ENCODE measurements at places on chromosomes 1 and 21.

DNA sequence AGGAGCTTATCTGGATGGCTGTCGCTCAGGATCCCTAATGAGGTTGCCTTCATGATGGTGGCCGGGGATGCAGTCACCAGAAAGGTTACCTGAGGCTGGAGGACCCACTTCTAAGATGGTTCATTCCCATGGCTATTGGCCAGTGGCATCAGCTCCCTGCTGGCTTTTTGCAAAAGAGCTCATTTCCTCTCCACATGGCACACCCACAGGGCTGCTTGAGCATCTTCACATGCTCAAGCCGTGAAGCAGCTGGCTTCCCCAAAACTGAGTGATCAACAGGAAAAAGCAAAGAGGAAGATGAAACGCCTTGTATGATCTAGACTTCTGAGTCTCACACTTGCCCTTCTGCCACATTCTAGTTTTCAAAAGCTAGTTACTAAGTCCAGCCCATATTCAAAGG, 124.6 kb upstream of the CXADR start:
- DNase-seq, result no peak

DNA sequence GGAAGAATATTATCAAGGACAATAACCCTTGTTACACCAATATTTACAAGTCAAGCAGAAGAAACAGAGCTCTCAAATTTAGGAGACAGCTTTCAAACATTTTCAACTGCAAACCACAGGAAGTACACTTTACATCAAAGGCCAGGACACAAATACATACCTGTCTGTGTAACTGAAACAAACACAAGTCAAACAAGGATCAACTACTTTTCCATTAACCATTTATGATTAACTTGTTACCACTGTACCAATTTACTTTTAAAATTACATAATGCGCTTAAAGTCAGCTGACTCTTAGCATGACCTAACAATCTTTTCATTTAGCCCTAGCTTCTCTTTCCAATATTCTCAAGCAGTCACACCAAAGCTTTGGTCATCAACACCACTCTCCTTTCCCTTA, 43.5 kb downstream of the TRIM33 start:
- no peak for DNase-seq

- DNase-seq, result no peak
Measured at GRCh38 chr21:28375708-28376385, 616.8 kb downstream of the LTN1 start.

DNA sequence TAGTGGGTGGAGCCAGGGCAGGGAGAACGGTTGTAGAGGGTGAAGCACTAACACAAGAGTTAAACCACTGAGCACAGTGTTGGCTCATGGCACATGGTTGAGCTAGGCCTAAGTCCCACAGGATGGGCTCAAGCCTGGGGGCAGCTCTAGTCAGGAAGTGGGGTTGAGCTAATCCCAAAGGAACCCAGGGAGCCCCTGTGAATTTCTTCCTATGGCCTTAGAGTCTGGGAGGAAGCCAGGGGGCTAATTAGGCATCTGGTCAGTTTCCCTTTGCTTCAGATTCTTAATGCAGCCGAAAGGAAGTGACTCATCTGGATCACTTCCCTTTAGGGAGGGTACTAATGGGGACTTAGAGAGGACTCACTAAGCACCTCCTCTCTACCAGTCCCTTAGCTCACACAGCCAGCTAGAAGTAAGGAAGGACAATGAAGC, 10.1 kb downstream of the CFAP45 start:
- no peak for DNase-seq

DNA sequence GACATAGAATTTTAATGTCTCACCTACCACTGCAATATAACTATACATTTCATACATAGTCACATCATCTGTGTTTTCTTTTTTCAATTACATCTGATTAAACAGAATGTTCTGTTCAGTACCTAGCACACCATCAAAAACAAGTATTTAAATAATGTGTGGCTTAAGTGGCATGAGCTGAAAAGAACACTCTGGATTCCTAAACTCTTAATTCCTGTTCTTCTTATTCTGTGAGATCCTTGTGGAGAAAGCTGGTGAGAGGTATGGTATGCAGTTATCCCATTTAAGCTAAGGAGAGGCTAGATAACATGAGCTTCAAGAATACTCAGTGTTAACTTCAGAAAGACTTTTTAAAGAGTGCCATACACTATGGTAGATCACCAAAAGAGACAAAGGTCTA, 5.5 kb downstream of the TP53BP2 start:
- no peak for DNase-seq

GRCh38 chr1:94560333-94560732, 18.8 kb upstream of the F3 start:
- no peak for DNase-seq

- no peak for DNase-seq
Measured at GRCh38 chr1:185070051-185070450, 24.7 kb downstream of the RNF2 start.

- DNase-seq, result peak; percentile 41
Measured at GRCh38 chr1:59971464-59971911, 44.9 kb upstream of the CYP2J2 start.

DNA sequence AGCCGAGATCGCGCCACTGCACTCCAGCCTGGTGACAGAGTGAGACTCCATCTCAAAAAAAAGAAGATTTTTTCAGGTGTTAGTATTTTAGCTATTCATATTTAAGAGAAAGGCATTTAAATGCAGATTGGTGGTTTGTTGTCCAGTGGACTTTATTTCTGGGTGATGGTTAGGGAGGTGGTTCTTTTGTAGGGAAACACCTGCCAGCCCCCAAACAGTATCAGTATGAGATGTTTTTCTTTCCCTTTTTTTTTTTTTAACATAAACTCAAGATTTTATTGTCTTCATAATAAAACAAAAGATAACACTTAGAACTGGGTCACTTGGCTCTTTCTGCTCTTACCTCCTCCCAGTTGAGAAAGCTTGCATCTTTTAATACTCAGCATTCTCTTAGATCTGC, 9.9 kb downstream of the CCDC18 start:
- no peak for DNase-seq

DNA sequence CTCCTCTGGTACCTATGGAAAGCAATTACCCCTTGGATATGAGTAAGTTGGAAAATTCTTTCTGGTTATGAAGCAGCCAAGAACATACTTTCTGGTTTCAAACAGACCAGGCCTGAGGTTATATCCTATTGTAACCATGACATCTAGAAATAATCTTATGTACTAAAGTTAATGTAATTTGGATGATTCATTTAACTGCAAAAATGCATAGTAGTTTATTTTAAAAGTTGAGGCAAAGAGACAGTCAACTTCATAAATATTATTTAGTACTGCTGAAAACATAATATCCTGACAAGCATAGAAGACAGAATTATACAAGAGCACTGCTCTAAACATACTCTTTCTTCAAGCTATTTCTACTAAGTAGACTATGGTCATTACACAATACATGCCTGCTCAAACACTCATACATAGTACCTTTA, 25.5 kb downstream of the ODF2L start:
- DNase-seq, result no peak

GRCh38 chr1:236079703-236080102, 14.8 kb upstream of the NID1 start:
- no peak for DNase-seq

DNA sequence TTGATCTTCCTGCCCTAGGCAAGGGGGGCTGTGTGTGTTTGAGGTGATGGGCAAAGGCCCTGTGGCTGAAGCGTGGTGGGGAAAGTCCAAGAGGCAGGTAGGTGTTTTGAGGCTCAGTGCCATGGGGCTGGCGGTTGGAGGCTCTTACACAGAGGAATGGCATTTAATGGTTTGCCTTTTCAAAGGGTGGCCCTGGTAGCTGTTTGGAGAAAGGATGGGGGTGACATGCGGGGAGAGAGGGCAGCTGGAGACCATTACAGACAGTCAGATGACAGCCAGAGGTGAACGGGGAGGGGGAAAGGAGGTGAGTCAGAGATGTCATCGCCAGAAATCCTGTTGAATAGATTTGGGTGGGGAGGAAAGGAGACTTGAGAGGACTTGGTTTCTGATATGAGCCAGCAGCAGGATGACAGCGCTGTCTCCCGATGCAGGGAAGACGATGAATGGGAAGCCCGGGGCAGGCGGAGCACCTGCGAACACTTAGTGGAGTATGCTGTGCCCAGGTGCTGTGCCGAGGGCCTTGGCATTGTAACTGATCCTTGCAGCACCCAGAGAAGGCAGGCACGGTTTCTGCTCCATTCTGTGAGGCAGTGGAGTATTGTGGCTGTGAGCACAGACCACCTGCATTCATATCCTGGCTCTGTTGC, 56.3 kb downstream of the MAN1C1 start:
- no peak for DNase-seq

DNA sequence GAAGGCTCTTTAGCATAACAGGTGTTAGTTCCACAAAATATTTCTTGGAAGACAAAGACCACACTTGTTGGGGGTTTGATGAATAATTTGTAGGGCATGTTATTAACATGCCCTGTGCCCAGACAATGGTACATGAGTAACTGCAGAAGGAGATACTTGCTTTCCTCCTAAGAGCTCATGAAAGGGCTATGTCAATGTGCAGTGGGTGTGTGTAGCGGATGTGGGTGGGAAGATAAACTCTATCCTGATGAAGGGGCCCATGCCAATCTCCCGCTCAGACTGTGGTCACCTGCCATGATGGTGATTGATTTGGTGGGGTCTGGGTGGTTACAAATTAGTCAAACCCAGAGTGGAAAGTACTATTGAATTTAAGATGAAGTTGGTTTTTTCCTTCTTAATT, 69.8 kb upstream of the DNAH14 start:
- DNase-seq, result no peak

- no peak for DNase-seq
Measured at GRCh38 chr1:194600716-194601115, 1414.3 kb upstream of the B3GALT2 start.

DNA sequence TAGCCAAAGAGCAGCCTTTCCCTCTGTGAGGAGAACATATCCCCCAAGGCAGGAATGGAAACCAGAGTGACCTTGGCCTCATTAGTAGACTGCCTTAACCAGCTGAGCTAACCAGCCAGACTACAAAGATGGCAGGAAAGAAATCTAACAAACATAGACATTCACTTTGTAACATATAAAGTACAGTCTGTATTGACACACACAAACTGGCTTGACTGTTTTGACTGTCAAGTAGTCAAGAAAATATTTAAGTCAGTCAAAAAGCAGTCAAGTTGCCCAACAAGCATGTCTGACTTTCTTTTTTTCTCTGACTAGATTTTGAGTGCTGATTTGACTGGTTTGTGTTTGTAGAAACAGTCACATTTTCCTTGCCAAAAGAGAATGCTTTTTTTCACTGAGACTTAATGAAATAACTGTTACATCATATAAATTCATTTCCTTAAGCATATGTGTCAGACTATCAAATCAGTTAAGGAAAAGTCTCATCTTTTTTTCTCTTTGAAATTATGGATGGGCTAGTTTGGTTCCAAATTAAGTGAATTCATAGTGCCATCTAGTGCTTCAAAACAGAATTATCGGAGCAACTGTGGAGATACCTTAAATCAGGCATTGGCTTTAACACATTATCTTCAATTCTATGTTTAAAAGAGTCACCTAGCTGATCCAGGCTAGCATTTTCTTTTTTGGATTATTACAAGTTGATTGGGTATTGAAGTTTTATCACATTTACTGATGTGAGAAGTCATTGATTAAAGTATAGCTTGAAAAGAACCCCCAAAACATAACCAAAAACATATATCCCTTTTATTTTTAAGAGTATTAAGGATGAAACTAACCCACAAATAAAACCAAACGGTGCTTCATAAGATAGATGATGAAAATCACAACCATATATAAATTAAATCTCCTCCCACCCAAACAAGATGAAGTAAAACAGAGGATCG, 75.0 kb downstream of the ATP6V1G3 start:
- no peak for DNase-seq

DNA sequence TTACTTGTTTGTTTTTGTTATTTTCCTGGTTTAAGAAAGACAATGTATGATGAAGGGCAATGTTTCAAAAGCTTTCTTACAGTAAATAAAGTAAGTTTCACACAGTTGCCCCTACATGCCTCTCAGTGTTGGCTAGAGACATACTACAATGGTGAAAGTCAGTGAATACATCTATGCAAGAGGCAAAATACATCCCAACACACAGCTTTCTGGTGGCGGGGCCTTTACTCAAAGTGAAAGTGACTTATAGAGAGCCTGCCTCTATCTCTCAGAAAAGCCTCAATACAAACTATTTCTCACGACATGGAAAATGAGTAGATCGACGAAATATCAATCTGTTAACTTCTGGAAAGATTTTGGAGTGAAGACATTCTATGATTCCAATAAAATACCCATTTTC, 122.3 kb downstream of the SLC30A10 start:
- DNase-seq, result no peak

- DNase-seq, result no peak
Measured at GRCh38 chr1:169486281-169487051, 722 bp upstream of the SLC19A2 start.

DNA sequence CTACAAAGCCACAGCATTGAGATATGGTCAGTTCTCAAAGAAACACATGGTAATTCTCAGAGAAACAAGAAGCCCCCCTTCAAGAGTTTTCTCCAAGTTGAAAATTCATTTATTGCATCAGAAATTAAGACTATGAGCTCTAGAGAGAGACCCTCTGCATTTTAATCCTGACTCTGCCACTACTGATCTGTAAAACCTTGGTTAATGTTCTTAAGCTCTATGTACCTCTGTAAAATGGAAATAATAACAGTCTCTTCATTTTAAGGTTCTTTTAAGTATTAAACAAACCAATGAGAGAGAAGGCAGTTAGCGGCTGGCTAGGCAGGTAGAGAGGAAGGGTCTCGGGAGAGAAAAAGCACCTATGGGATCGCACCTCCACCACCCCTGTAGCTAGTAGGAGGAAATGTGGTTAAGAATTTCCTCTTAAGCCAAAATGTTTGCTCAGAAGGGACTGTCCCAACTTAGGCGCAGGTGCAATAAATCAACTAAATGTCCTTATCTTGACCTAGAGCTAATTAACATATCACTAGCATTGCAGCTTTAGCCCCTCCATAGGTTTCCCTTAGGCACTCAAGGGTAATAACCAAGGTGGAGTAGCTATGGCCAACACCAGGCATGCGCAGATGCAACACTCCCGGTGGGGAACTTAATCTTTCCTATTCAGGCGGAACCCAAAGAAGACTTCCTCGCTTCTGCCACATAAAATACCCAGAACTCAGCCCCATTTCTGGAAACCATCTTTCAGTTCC, 1685.4 kb downstream of the MRPL39 start:
- no peak for DNase-seq

DNA sequence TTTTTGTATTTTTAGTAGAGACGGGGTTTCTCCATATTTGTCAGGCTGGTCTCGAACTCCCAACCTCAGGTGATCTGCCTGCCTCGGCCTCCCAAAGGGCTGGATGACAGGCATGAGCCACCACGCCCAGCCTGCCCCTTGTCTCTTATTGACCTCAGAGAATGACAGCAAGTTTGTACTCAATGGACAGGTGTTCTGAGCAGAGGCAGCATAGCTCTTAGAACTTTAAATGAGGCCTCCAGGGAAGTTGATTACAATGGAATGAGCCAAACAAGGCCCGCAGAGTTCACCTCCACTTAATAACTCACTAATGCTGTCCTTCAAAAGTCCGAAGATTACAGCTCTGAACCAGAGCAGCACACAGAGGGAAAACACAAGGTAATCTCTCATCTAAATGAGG, 10.9 kb downstream of the TMPRSS2 start:
- no peak for DNase-seq
